ENCODE measurements at places on chromosomes 5 and 9.

GRCh38 chr5:62421414-62421813, 8.9 kb downstream of the IPO11 start:
- no peak for DNase-seq

DNA sequence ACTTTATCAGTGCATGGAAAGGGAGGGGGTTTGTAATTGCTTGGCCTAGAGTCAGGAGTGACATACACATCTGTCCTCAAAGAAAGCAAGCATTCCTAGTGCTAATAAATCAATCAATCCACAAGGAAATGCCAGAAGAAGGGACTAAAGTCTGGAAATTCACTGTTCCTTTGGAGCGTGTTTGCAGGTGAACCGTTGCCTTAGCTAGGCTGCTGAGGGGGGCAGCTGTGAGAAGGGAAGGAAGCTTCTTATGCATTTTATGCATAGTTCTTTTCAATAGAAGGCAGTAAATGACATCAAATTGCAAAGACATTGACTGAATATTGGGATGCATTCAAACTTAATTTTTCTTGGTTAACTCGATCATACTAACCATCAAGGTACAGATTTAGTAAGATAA, 1092.5 kb upstream of the SEMA6A start:
- DNase-seq, result no peak

DNA sequence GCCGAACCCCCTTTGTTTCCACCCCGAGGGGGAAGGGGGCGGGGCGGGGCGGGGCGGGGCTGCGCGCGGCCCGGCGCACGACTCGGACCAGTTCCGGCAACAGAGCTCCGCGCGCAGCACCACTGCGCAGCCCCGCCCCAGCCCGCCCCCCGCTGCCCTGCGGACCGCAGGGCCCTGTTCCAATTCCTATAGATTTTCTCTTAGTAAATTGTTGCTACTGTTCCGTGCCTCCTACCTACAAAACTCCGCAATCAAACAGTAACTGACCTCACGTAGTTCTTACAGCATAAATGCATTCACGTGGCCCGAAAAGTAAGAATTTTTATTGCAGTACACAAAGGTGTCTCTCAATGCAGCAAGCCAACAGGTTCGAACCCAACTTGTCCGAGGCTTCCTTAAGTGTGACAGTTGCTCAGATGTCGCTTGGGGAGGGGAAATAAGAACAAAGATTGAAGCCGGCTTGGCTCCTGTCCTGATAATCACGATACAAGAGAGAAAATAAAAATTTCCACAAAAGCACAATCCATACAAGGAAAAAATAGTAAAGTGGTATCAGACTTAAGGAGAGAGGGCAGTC, 1.2 kb upstream of the RNF38 start:
- no peak for DNase-seq

DNA sequence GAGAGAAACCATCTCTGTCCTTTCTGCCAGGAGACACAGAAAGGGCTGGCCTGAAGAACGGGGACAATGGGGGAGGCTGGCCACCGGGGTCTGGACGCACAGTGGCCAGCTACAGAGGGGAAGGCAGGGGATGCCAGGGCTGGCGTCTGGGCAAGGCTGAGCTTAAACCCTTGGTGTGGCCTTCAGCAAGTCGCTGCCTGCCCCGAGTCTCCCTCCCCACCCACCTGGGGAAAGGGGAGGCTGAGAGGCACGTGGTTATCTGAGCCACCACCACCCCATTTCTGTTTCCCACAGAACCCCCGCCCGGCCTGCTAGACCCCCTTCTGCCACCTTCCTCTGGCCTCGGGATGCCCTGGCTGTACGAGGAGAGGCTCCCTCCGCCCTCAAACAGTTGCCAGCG, 115.3 kb downstream of the VAV2 start:
- no peak for DNase-seq

DNA sequence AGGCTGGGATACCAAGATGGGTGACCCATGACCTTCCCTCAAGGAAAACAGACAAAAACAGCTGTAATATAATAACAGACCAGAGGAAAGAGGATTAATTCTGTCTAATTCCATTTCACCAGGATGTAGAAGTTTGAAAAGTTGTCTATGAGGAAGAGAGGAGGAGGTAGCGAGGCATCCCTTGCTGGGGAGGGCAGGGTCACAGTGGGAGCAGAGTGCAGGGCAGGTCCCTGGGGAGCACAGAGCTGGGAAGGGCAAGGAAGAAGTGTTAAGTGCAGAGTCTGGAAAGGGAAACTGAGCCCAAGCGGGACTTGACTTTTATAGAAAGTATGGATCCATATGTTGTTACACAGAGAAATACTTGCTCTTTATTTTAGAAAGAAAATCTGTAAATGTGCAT, 210.6 kb downstream of the CD180 start:
- no peak for DNase-seq

GRCh38 chr9:120619751-120620655, 40.0 kb upstream of the CDK5RAP2 start:
- DNase-seq, result peak; percentile 19

DNA sequence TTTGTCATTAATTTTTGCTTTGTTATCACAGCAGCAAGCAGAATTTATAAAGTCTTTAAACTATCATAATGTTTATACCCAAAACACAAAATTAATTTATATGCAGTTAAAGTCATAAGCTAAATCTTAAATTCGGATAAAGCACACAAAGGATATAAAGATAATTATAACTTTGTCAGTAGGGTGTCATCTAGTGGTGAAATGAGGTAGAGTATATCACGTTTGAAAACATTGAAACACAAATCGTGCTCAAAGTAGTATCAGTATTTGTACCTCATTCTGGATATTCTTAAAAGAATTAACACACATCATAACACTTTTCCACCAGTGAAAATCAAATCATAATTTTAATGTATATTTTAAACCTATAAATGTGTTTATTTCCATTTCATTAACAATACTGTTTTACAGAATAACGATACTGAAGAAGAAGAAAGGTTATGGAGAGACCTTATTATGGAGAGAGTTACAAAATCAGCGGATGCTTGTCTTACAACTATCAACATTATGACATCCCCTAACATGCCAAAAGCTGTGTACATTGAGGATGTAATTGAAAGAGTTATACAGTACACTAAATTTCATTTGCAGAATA, 129.5 kb downstream of the NIPBL start:
- no peak for DNase-seq

DNA sequence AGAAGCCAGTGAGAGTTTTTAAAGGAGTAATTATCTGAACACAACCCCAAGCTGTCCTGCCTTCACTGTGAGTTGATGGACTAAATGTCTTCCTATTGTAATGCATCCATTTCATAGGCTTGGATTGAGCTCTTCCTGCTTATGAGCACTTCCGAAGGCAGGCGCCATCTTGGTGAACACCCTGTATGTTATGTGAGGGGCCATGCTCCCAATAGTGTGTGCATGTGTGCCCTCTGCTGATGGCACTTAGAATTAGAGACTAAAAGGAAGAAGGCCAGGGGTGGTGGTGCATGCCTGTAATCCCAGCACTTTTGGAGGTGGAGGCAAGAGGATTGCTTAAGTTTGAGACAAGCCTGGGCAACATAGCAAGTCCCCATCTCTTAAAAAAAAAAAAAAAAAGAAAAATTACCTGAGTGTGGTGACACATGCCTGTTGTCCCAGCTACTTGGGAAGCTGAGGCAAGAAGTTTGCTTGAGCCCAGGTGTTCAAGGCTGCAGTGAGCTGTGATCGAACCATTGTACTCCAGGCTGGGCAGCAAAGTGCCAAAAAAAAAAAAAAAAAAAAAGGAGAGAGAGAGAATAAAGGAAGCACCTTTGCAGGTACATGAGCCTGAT, 65.0 kb downstream of the C9orf152 start:
- no peak for DNase-seq

DNA sequence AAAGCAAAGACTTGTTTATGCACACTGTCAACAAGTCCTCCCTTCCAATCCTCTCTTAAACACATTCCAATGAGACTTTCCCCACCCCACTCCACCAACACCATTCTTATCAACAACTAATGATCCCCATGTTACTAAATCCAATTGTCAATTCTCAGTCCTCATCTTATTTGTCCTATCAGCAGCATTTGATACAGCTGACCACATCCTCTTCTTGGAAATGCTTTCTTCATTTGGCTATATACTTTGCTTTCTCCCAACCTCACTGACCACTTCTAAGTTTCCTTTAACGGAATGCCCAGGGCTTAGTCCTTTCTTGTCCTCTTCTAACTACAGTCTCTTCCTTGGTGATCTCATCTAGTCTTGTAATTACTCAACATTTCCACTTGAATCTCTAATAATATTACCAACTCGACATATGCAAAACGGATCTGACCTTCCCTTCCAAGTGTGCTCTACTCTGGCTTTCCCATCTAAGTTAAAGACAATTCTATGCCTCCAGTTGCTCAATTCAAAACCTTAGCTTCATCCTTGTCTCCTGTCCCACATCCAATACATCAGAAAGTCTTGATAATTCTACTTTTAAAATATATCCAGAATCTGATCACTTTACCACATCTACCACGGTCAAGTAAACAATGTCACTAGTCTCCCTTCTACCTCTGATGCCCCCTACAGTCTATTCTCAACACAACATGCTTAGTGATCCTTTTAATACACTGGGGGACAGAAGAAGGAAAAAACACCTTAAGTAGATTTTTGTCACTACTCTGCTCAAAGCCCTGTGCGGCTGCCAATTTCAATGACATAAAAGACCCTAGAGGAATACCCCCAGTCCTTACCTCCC, 25.5 kb downstream of the AGTPBP1 start:
- no peak for DNase-seq

DNA sequence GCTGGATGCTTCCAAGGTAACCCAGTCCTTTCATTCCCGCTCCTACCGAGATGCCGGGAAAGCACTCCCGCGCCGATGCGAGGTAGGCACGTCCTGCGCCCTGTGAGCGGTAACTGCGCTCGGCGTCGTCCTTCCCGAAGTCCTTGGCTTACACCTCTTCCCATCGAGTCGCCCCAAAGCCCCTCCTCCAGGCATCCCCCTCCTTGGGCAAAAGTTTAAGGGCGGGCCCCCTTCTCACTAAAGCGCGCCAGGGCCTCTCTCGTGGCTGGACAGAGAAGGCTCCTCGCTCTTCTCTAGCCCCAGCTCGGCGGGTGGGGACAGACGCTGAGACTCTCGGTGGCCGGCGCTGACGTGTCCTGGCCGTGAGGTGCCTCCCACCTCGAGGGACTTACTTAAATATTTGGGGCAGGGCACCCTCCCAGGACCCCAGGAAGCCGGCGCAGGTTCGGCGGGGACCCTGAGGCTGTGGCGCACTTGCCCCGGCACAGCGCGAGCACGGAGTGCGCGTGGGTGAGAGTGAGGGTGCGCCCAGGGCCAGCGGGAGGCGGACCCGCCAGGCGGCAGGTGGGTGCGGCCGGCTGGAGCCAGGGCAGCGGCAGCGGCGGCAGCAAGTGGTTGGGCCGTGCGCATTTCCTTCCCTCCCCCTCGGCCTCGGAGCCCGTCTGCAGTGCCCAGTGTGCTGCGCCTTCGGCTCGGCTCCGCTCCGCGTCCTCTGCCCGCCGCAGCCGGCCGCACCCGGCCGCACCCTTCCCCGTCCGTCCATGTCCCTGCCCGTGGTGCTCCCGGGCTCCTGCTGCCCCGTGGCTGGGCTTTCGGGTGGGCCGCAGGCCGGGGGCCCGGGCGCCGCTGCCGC, at the start of gene ENTREP1:
ENTREP1 (plus strand) TSS at position 667 of the 853 bp plus-strand sequence; CDS start at position 762, 95 bp downstream.
- DNase-seq, result no peak

GRCh38 chr9:75200892-75201470, 112.7 kb downstream of the OSTF1 start:
- DNase-seq, result no peak

DNA sequence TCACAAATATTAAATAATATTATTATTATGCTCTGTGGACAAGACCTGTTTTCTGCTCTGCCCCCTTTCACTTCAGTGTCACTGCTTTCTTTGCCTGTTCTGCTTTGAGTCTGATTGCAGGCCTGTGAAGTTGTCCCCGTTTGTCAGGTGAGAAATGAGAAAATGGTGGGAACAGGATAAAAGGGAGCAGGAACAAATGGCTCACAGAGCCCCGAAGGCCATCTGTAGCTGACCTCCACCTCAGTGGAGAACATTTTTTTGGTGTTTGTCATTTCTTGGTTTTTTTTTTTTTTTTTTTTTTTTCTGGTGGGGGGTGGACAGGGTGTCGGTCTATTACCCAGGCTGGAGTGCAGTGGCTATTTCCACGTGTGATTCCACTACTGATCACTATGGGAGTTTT, 13.2 kb upstream of the S100Z start:
- no peak for DNase-seq

DNA sequence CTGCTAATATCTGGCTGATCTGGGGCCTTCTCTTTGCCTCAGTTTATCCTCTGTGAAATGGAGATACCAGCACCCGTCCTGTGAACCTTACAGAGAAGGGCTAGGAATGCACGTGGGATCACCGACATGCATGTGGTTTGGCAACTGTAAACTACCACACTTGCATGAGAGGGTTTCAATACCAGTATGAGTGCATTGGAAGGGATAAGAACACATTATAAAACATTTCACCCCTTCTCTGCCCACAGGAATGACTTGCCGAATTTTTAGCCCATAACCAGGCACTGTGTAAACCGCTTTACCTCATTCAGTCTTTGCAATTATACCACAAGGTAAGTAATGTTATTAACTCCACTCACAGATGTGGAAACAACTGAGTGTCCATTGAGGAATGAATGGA, 8.9 kb upstream of the RAB14 start:
- DNase-seq, result no peak

DNA sequence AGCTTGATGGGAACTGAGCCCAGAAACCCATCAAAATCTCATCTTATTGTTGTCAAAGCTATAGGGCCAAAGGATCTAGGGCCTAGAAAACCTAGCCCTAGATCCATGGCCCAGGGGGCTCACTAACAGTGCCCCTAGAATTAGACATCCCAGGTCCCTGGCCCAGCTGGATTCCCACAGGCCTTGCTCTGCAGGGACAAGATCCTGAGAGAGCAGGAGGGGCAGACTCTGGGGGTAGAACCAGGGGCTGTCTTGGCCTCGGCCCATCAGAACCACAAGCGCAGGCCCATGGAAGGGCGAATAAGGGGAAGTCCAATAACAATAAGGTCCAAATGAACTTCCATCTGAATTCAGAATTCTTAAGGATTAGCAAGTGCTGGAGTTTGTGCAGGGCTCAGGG, 69.6 kb downstream of the IL6ST start:
- no peak for DNase-seq

DNA sequence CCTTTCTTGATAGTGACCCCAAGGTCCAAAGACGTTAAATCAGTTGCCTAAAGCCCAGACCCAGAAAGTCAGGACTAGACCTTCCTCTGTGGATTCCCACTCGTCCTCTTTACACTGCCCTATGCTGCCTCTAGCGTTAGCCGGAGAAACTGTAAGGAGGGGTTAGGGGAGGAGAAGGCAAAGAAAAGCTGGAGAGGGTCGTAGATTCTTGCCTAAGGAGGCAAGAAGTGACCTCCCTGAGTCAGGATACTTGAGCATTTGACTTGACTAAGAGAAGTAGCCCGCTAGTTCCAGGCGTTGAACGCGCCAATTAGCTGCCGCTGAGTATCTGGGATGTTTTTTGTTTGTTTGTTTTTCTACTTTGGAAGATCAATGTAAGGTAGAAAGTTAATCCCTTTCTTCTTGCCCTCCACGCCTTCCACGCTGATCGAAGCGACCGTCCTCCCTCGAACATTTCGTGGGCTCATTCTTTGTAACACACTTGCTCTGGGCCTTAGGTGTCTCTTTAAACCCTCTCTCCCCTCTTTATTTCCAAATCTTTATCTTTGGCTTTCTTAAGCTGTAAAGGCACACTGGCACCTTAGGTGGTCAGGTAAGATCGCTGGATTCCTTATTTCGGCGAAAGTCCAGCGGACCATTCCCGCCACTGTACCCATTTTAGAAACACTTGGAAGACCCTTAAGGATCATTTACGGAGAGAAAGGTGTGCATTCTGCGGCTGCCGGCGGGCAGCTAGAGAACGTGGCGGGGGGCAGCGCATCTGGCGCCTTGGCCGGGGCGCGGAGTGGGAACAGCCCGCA, 5.1 kb upstream of the RGMB start:
- no peak for DNase-seq

All from stimulated activated CD8-positive, alpha-beta memory T cell treated with anti-CD3 and anti-CD28 coated beads, Interleukin-2, amount 100 ng/mL, for 48 hours (primary cell).